ENCODE measurements at places on chromosomes 2 and 18.

- DNase-seq = no peak
Observed at GRCh38 chr2:198706476-198707082, 751.2 kb downstream of the SATB2 start.

DNA sequence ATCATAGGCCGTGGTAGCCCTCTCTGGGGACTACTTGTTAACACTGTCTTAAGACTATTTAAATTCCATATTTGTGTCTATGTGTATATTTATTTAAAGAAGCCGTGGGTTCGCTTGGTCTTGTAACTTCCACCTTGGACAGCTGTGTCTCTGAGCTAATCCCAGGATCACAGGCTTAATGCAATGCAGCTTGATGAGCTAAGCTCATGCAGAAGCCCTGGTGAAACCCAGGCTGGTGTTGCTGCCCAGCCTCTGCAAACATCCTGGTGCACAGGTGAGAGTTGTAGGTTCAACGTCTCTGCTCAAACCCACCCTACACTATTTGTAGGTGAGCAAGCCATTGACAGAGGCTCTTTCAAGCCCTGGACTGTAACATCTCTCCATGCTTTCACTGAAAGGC, 211.8 kb downstream of the FAM210A start:
- no peak for DNase-seq

GRCh38 chr2:165720511-165720910, 73.5 kb downstream of the GALNT3 start:
- no peak for DNase-seq

DNA sequence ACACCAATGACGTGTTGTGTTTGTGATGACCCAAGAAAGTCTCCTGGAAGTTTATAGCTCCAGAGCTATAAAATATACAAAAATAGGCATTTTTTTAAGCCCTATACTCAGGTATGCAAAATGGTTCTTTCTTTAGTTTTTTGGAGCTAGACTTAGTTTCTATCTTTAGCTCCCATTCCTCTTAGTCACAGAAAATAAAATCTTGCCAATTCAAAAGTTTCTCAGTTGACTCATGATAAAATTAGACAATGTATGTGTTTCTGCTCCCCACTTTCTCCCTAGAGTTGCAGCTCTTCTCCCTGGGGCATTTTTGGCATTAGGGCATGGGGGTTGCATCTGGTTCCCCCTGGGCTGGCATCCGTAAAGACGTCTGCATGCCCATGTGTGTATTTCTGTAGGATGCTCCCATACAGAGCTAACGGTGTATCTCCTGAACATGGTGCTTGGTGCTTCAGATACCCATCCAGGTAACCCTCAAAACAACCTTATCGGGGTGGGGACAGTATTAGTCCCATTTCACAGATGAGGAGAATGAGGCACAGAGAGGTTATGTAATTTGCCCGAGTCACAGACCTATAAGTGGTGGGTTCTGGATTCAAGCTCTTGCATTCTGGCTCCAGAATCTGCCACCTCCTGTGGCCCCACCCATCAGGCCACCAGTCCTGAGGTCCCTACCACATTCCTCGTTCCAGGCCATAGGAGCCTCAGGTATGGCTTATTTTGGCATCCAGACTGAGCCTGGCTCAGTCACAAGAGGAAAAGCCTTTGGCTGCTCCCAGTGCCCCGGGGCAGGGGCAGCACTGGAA, 43.1 kb upstream of the ASAP2 start:
- no peak for DNase-seq

- DNase-seq = peak; percentile 86
Observed at GRCh38 chr18:5868218-5868854, 27.0 kb downstream of the TMEM200C start.

DNA sequence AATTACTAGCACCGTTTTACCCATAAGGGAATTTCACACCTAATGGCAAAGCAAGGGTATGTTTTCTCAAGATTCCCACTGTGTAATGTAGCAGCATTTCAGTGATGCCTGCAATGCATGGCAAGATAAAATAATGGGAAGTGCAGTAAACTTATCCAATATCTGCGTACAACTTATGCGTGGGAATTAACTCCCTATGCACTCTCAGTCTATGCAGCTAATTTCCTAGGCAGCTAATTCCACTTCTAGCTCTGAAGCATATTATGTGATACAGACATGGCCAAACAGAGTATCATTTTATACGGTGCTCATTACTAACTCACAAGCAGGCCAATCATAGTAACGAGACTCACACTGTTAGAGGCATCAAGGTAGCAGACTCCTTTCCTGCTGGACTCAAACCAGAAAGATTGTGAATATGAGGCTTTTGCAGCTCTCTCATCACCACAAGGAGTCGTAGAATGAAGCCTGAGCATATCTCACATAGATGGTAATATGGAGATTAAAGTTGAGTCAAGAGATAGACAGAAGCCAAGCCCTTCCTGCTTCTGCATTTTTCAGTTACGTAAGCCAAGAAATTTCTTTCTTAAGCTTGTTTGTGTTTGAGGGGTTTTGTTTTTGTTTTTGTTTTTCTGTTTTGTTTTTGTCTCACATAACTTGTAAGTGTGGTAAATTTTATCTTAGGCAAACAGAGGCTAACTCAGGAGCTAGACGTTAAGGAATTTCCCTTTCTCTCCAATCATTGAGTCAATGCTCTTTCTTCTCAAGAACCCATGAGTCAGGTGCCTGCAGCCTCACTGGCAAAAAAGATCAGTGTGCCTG, 34.8 kb upstream of the ITGAV start:
- DNase-seq = no peak

DNA sequence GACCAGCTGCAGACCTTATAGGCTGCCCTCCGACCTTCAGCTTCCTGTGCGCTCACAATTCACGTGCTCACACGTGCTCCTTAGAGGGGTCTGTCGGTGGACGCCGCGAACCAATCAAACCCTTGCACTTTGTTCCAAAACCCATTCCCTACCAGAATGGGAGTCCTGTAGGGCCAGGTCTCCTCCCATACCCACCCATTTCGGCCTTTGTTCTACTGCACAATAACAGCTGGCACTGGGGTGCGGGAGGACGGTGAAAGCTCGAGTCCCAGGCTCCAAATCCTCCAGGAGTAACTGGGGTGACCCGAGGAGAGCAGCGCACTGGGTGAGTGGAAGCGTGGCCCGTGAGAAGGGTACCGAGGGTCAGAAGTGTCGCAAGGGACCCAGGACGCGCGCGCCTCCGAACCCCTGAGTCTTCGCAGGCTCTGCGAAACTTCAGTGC, 13.0 kb downstream of the SIX3 start:
- DNase-seq = no peak

DNA sequence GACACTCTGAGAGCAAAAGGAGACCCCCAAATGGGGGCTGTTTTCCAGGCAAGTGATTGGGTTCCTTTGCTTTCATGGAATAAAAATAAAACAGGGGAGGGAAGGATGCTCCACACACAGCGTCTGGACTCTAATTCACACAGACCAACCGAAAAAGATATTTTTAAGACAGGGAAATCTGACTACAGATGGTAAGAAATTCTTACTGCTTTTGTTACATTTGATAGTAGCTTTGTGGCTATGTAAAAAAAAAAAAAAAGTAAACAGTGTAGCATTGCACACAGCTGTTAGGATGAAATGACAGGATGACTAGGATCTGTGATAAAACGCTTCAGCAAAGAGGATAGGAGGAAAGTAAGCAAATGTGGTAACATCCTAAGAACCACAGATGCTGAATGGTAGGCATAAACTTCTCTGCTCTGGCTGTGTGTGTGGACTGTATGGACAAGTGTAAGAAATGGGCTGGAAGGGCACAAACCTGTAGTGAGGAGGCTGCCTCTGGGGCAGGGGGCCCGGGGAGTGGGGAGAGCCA, 207.6 kb downstream of the ANAPC1 start:
- DNase-seq = no peak

DNA sequence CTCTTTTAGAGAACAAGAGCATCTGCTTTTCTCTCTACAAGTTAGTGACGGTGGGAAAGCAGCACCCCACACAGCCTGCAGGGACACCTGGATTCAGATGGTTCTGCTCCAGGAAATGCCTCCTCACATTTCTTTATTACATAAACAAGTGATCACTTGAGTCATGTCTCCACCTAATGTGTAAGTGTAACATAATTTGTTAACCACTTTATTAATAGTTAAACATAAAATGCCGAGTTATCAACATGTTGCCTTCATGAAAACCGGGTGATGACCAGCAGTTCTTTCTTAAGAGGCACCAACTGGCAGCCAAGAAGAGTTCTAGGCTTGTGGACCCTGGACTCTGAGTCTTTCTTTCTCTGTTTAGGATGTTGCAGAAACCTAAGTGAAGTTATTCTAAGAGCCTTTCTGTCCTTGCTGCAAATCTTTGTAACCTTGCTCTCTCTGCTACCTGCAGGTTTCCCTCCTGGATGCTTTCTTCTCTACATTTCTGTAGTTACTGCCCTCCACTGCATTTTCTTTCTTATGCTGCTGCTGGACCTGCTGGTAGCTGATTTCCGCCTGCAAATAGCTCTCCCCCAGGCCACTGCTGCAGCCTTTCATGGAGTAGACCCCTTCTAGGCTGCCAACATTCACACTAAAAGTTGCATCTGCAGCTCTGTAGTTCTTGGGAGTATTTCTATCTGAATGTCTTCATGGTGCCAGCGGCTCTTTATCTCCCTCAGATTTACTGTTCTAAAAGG, 24.3 kb downstream of the UPP2 start:
- peak; percentile 35 for DNase-seq

DNA sequence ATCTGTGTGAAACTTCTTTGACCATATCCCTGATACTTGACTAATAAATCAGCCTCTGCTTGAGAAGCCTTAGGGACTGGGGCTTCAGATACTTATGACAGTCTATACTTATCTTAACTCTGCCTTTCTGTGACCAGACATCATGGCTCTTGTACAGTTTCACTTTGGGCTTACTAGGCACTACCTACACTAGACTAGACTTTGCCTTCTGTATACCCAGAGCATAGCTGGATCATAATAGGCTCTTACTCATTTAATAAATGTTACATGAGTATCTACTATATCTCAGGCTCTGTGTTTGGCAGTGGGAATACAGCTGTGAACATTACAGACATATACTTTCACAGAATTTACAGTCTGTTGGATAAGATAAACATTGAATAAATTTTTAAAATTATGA, 9.0 kb downstream of the UGP2 start:
- DNase-seq = no peak

- no peak for DNase-seq
Observed at GRCh38 chr2:30656079-30656478, 151.2 kb downstream of the CAPN13 start.

- DNase-seq = peak; percentile 72
Observed at GRCh38 chr2:170965446-170966225, 36.6 kb downstream of the GORASP2 start.

- DNase-seq = no peak
Observed at GRCh38 chr2:124269348-124269747, 244.3 kb downstream of the CNTNAP5 start.

DNA sequence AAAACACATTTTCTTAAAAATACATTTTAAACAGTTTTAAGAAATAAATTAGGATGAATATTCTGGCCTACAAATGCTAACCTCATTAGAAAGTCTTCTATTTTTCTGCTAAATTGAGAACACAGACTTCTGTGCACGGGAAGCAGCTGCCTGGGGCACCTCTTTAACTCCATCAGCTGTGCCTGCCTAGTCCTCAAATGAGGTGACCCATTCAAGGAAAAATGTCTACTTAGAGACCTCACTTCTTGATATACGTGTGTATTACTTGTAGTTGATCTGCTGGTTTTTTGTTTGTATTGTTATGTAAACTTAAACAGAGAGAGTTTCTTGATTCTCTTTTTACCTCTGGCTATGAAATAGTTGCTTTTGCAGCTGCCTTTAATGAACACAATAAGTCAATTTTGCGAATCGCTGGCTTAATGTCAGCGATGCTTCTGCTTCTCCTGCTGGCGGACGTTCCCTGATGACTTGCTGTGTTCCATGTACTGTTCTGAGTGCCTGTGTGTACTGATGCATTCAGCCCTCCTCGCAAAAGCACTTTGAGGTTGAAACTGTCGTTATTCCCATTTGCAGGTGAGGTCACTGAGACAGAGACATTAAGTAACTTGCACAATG, 88.7 kb upstream of the TXNDC2 start:
- DNase-seq = no peak

DNA sequence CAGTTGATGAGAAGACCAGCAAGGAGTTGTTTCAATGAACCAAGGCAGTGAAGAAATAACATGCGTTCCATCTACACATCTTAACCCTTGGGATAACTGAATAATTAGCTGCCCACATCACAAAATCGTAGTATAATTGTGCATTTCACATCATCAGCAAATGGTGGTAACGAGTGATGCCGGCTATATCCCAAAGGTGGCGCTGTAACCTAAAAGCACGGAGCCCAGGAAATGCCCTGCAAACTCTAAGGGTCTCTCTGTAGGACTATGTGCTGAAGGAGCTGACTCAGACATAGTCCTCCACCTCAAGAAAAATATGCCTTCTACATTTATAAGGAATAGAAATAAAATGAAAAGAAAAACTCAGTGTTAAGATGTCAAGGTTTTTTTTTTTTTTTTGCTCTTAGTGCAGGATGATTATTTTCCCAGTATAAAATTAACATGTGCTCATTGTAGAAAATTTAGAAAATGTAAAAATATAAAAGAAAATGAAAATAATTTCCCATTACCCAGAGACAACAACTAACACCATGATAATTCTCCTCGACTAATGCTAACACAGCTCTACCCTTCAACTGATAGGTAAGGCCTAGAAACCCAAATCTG, 23.1 kb upstream of the DSG3 start:
- DNase-seq = peak; percentile 58

- peak; percentile 39 for DNase-seq
Observed at GRCh38 chr2:174778085-174778981, 14.1 kb upstream of the CHRNA1 start.

GRCh38 chr2:200757399-200757798, 54.3 kb upstream of the BZW1 start:
- DNase-seq = no peak

- DNase-seq = no peak
Observed at GRCh38 chr18:32280188-32280783, 90.4 kb downstream of the MEP1B start.

GRCh38 chr2:173584676-173585458, 230.2 kb downstream of the CDCA7 start:
- no peak for DNase-seq

DNA sequence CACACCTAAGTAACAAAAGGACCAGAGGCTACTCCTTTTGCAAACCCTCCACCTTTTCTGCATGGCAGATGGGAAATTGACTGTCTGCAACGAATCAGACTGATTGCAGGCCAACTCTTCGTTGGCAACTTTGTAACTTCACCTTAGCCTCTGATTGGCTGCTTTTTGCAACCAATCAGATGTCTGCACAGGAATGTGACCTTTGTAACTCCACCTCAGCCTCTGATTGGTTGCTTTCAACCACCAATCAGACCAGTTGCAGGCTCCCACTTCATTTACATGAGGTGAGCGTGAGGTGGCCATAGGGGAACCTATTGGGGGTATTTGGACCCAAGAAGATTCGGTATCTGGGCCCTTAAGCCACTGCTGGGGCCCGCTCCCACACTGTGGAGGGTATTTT, 209.0 kb downstream of the EN1 start:
- DNase-seq = no peak

All from HT-29 (cell line).